ENCODE measurements at places on chromosomes 2 and 18. TPM values are rescaled to one million over a fixed set of nuclear protein-coding genes. Genes with fewer than 3 reads are reported as not detected.

APCDD1 gene
- 85.1 TPM for polyA plus RNA-seq

CD207 gene
- 0.06 TPM for polyA plus RNA-seq

RGPD4 gene
- polyA plus RNA-seq, result 0.06 TPM

DIPK1C gene
- 0.65 TPM for polyA plus RNA-seq

FAM124B gene
- polyA plus RNA-seq, result 1.8 TPM

ERMN gene
- polyA plus RNA-seq, result 0.08 TPM

- DNase-seq, result no peak
Measured at GRCh38 chr2:3960106-3960505, 256.7 kb downstream of the DCDC2C start.

DNA sequence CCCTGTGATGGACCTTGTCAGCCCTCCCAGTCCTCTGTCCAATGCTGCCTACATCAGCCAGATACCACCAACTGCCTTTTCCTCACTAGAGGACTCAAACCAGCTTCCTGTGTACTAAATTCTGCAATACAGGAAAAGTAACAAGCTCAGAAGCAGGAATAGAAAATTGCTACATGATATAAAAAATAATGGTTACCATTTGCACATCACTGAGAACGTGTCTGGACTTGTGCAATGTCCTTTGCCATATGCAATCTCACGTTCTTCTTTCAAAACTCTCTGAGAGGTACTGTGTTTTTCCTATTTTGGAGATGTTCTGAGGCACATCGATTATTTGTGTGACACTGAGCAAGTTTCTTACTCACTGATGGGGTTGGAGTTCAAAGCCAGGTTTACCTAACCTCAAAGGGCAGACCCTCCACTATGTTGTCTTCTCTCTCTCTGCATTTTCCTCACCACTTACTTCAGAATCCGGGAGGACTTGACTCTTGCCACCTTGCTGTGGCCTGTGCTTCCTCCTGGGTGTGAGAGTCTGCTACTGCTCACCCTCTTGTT lies 12.1 kb downstream of the UPP2 start:
- no peak for DNase-seq

GRCh38 chr2:139142252-139142880 lies 362.2 kb upstream of the NXPH2 start:
- peak; percentile 2 for DNase-seq

DNA sequence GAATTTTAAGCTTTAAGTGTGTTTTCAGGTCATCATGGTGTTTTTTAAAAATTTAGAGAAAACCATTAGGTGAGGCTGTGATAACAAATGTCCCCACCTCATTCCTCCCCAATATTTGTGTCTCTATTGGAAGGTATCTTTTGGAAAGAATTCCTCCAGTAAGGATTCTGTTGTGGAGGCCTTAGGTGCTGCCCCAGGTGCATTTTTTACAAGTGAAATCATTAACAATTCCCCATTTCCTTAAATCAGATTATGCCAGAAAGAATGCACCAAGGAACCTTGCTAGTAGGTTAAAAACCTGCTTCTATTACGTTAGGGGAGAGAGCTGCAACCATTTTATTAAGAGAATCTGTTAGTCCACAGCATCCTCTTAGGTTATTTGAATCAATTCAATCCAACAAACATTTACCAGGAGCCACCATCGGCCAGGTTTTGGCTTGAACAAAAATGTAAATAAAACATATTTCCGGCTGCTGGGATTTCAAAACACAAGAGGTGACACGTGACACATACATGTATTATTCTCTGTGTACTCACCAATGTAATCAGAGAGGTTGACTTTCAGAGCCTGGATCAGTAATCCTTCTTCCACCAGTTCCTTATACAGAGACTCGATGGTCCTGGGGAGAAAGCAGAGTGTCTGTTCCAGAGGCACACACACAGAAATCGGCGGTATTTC lies 112.5 kb upstream of the ASB18 start:
- DNase-seq, result no peak

DNA sequence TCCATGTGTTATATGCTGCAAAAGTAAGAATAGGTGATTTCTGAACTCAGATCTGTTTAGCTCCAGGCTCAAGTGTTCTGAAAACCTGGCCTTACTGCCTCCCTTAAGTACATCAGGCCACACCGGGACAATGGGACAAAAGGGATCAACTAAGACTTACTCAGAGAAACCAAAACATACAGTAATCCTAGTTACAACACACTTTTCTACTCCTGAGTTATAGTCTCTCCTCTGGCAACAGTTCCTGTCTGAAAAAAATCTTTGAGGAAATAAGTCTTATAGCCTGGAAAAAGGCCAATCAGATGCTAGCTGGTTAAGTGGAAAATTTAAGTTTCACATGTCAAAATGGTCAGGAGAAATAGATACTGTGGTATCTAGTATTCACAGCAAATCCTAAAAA lies 5.6 kb downstream of the METTL5 start:
- DNase-seq, result no peak

- peak; percentile 62 for DNase-seq
Measured at GRCh38 chr2:156892467-156893281, 364.8 kb upstream of the GALNT5 start.

DNA sequence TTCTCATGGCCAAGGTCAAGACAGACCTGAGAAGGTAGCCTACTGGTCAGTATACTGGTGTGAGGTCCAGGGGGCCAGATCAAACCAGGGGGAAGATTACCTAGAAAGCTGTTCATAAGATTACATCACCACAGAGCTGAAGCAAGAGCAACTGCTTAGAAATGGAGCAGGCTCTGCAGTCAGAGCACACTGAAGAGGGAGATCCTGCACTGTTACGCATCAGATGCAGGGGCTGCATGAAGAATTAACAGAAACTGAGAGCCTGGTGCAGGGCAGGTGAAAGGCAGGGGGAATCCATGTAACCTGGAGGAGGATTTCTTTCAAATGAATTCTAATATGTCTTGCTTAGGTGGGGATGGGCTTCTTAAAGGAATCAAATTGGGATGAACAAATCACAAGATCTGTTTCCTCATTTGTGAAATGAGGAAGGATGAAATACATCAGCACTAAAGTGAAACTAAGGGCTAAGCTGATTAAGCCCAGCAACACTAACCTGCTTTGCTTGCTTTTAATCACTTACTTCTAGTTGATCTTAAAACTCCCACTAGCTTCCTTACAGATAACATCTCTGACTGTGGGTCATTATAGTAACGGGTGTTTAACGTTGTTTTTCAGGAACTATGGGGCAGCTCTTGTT lies 74.3 kb upstream of the ADAM23 start:
- DNase-seq, result no peak

DNA sequence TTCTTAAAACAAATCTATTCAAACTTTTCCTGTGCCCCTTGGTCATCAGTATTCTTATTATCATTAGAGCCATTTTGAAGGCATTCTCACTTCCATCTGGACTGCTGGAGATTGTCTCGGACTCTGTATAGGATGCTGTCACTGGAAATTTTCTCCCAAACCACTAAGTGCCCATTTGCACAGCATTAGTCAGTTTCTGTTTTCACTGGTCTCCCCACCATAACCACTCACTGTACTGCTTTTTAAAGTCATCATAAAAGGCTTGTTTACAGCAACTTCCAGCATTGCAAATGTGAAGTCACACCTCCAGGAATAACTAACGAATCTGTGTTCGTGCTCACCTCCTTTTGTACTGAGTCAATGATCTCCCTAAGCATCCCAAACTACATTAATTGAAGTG lies 150.9 kb upstream of the SERTAD2 start:
- DNase-seq, result no peak

DNA sequence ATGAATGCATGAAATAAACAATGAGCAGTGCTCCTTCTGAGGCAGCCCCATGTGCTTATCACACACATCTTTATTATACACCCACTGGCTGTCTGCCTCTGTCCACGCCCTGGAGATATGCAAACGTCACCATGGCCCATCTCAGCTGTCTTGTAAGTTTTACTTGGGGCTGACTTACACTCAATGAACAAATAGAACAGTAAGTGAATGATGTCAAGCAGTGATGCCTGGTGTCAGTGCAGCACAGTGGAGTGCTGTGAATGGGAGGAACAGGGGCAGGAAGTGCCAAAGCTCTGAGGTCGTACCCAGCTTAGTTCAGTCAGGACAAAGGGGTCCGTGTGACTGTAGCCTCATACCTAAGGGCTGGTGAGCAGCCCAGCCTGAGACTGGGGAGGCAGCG lies 659.5 kb upstream of the HS6ST1 start:
- DNase-seq, result no peak

DNA sequence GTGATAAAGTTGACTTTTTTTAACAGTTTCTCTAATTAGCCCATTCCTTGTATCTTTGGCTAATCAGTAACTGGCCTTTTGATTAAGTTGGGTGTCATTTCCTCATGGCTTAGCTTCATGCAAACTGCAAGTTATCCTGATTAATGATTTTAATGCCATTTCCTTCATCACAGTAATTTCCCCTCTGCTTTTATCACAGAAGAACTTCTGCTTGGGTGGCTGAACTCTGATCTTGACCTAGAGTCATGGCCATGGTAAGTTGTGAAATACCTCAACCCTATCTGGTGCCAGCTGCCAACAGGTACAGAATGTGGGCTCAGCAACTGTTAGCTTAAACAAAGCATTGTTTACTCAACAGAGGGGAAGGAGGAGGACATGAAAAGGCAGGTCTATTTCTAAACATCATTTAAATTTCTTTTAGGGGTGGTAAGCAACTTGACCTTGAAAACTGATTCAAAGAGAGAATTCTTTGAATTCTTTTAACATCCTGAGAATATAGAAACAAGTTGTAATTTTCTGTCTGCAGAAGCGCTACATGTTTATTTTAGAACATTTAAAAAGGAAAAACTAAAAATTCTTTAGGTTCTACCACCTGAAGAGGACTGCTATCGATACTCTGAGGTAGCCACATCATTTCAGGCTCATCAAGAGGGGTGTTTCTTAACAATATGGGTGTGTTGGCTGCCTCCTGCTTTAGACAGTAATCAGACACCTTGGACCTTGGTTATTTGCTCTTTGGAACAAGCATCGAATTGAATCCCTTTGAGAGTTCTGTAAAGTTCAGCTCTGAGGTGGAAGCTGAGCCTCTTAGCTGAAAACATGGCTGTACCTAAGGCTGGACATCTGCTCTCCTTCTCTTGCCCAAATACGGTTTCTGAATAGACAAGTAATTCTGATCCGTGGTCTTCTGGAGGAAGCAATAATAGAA lies 39.7 kb downstream of the ANXA4 start:
- DNase-seq, result no peak

- DNase-seq, result no peak
Measured at GRCh38 chr2:84969511-84970209, 1.3 kb upstream of the KCMF1 start.

DNA sequence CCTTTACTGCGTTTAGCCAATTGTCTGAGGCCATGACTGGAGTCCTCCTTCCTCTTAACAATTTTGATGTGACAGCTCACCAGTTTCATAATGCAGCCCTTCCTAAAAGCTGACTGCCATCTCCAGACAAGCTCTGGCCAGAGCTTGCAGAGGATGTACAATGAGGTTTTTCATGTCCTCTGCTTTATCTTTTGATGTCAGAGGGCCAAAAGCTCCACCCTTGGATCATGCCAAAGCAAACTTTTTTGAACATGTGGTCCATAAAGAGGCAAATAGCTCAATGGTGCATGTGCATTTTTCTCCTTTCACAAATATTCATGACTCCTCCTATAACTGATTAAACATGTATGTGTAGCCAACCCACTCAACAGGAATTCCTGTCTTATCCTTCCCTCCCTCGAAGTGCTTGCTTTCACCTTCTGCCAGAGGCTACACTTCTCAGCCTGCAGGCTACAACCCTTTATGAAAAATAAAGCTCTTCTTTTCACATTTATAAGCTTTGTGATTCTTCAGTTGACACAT lies 266.2 kb downstream of the FBXO15 start:
- DNase-seq, result no peak

- no peak for DNase-seq
Measured at GRCh38 chr2:236054125-236054524, 114.1 kb downstream of the GBX2 start.

DNA sequence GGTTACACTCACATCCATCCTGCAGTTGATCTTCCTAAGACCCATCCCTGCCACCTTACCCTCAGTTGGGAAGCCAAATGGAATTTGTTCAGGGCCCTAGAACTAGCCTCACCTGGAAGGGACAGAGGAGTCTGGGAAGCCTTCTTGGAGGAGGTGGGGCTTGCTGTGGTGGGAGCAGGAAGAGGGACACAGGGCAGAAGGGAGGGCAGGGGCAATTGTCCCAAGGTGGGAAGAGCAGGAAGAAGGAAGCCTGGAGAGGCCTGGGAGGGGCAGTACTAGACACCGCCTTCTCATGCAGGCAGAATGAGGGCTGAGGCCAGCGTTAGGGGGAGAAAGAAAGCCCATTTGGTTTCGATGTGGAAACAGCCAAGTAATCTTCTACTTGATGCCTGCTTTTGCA lies 34.1 kb upstream of the ASPRV1 start:
- no peak for DNase-seq

DNA sequence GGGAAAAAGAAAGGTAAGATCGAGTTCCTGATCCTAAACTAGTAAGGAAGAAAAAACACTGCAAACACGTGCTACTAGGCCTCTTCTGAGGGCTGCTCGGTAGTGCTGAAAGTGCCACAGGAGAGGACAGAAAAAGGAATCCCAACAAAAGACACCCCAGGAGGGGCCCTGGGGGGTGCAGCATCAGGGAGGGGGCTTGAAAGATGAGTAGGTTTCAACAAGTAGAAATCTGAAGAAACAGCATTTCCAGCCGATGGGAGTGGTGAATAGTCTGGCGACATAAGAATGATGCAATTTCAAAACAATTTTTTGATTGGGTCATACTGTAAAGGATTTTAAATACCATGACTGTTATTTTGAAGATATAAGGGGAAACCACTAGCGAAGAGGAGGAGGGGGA lies 98.6 kb downstream of the NOL10 start:
- no peak for DNase-seq

DNA sequence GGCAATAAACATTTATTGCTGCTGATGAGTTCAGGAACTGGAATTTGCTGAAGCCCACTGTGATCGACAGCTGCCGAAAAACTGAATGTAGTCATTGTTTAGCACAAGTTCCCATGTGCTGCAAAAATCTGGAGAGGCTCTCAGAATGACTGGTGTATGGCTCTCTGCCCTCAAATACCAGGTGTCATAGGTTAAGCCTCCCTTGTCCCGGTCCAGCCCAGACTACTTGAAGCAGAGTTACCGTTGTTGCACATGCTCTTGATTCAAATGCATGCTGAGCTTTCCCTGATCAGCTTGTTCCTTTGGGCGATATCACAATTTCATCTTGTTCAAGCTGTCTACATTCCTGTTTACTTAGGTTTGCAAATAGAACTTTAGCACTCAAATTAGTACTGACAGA lies 625.2 kb downstream of the CPS1 start:
- no peak for DNase-seq

DNA sequence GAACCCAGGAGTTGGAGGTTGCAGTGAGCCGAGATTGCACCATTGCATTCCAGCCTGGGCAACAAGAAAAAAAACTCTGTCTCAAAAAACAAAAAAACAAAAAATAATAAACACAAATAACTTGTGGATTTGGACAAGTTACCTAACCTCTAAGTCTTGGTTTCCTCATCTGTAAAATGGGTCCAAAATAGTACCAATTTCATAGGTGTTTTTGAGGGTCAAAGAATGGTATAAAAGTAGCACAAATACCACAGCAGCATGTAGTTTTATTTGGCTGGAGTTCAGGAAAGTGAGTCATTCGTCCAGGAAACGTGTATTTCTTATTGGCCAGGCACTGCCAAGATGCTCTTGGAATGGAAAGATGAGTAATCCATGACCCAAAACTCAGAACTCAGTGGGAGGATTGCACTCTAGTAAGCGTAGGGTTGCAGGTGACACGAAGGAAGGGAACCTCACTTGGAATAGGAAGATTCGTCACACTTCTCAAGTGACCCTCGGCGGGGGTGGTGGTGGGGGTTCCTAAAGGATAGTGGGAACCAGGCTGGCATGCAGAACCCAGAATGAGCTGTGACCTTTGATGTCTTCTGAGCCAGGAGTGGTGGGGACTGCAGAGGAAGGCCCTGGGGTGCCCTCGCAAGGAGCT lies 24.4 kb downstream of the GRHL1 start:
- no peak for DNase-seq
